ENCODE measurements at places on chromosomes 16 and 17.

DNA sequence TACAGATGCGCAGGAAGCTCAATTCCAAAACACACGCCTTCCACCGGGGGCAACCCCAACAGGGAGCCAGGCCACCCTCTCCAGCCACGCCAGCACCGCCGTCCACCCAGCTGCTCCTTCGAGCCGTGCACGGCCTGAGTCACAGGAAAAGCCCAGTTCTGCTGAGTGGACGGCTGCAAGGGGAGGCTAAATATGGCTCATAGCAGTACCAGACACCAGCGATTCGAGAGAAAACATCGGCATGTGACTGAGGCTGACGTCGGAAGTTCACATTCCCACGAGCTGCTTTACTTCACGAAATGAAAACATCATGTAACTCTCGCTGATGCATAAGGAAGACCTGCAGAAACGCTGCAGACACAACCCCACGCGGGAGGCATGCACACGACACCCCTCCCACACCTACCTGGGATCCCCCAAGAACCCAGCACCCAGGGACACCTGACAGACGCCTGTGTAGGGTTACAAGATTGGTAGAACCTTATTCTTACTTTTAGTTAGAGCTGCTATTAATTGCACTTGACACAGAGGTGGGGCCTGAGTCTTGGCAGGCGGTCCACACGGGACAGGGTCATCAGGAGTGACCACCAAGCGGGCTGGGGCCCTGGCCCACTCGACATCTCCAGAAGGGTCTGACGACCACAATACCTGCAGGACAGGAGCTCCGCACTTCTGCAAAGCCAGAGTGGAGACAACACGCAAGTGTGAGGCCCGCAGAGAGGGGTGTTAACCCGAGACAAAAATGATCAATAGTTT lies 116.8 kb downstream of the ANKRD11 start:
- no peak for DNase-seq

GRCh38 chr16:86537486-86537885 lies 17.5 kb downstream of the MTHFSD start:
- DNase-seq: no peak

GRCh38 chr17:45123930-45124796 lies 8.2 kb downstream of the PLCD3 start:
- no peak for DNase-seq

GRCh38 chr16:23505180-23505665 lies 5.1 kb downstream of the GGA2 start:
- DNase-seq: no peak

DNA sequence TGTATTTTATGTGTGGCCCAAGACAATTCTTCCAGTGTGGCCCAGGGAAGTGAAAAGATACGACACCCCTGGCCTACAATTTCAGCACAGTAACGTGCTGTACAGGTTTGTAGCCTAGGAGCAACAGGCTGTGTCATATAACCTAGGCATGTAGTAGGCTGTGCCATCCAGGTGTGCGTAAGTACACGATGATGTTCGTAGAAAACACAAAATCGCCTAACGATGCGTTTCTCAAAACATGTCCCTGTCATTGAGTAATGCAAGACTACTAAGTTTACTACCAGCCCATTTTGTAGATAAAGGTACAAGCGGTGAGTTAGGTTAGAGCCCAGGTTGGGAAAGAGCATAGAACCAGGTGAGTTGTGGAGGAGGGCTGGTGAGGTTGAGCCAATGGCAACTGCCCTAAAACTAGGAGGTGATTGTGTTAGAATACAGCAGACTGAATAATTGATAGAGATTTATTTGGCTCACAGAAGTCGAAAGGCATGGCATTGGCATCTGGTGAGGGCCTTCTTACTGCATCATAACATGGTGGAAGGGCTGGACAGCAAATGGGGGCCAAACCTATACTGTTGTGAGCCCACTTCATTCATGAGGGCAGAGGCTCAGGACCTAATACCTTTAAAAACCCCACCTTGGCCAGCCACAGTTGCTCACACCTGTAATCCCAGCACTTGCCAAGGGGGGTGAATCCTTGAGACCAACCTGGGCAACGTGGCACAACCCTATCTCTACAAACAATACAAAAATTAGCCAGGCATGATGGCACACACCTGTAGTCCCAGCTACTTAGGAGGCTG lies 4.2 kb downstream of the EIF1 start:
- DNase-seq: no peak

DNA sequence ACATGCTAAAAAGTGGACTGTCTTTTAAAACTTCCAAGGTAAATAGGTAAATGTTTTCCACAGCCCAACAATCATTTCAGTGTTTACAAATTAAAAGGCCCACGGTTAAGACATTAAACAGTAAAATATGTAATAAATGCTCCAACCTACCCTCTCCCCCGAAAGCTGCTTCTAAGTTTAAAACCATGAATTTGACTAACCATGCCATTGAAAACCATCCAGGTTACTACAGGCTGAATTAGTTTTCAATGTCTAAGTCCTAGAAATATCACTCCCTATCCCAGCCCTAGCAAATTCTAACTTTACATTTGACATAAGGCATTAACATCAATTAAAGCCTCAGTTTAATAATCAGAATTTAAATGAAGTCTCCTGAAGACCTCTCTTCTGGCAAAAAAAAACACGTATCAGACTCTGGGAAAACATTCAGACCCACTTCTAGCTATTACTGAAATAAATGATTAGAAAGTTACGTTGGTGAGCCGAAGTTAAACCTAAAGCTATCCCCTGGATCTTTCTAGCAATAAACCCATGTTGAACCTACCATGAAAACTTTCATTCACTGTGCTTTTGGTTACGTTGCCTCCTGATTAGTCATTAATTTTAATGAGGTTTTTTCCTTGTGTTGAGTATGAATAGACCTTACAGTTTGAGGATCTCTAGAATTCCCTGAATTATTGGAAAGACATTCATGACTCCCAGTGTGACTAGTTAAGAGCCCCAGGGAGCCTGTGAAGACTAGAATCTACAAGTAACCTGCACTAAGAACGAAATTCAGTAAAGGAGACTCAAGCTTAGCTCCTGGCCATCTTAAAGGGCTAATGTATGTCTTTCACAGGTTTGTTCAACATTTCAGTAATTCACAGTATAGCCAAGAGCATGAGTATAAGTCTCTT lies 1.7 kb upstream of the POLG2 start:
- no peak for DNase-seq

DNA sequence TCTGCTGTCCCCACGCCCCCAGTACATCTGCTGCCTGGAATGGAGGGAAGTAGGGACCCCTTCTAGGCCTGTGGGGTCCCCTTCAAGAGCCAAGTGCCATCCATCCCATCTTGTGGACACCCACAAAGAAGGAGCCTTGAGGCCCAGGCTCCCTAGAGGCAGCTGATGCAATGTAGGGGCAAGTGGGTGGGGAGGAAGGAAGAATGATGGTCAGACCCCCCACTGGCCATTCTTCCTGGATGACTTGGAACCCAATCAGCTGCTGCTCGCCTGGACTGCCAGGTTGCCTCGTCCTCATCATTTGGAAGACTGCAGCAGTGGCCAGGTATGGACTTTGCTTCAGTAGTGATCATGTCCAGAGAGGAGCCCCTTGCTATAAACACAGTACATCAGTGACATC lies 48.9 kb downstream of the SMPD3 start:
- DNase-seq: no peak

- no peak for DNase-seq
Measured at GRCh38 chr16:53974484-53975080, 270.6 kb downstream of the FTO start.

- DNase-seq: no peak
Measured at GRCh38 chr16:85429776-85430522, 183.2 kb upstream of the GSE1 start.

GRCh38 chr17:77453613-77454241 lies 313.0 kb downstream of the SEC14L1 start:
- DNase-seq: no peak

GRCh38 chr16:11170696-11171447 lies 85.1 kb downstream of the SOCS1 start:
- no peak for DNase-seq

DNA sequence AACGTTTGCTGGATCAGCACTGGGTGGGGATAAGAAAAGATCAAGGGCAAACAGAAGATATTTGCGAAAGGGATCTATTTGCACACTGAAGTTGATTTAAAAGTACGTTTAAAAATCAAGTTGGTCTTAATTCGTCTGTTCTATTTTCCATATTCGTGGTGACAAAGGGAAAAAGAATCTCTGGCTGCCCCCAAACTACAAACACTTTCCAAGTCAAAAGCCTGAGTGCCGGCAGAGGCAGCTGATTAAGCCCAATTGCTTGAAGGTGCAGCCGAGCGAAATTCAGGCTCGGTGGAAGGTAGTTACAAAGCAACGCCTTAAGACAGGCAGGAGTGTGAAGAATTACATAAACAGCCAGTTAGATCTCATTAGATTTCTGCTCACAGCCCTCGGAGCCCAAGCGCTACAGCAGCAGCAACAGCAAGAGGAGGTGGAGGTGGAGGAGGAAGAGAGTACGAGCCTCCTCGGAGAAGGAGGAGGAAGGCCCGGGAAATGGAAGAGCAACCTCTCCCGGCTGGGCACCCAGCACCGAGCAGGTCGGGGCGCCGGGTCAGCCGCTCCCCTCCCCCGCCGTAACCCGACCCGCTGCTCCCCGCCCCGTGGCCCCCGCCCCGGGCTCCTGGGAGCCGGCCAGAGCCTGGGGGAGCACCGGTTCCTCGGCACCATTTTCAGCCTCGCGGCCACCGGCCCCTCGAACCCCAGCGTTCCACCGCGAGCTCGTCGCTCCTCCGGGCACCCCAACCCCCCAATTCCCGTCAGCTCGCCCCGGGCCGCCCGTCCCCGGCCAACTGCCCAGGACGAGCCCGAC lies 890 bp downstream of the TOB1 start:
- no peak for DNase-seq

Measured in stimulated activated CD8-positive, alpha-beta memory T cell treated with anti-CD3 and anti-CD28 coated beads, Interleukin-7, amount 100 ng/mL, for 24 hours (primary cell).